ENCODE measurements at places on chromosomes 16 and 17.

DNA sequence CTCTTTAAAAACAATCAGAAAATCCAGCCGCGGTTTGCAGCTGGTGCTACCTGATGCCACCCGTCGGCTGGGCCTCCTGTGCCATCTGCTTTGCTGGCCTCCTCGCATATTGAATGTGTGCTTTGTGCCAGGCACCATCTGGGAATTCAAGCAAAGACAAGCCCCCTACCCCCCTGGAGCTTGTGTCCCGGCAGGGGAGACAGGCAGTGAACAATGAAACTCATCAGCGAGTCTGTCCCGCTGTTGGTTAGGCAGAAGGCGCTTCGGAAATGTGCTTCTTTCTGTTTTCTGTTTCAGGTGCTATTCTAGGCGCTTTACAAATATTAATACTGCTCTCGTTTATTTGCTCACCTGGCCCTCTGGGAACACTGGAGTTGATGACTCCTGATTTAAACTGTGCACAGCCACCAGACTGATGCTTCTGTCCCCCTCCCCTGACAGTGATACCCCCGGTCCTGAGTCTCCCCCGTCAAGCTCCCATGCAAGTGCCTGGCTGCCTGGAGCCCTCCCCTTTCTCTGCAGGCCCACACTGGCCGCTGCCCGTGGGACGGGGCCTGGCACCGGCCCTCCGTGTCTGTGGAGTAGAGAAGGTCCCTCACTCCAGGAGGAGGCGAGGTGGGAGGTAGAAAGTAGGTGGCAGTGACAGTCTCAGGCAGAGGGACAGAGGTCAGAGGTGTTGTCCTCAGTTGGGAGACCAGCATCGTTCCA is 126.1 kb upstream of the PLCG2 start:
- no peak for DNase-seq

DNA sequence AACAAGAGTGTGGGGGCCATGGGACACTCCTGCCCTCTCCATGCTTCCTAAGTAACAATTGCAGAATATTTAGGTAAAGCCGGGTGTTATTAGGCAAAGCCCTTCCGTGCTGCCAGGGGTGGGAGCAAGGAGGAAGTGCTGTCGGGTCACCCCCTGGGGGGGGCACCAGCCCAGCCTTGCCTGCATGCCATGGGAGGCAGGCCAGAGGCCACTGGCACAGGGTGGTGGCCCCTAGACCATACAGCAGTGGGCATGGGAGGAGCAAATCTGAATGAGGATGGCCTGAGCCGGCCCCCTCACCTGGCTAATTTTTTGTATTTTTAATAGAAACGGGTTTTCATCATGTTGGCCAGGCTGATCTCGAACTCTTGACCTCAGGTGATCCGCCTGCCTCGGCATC is 355.7 kb upstream of the CDH8 start:
- no peak for DNase-seq

DNA sequence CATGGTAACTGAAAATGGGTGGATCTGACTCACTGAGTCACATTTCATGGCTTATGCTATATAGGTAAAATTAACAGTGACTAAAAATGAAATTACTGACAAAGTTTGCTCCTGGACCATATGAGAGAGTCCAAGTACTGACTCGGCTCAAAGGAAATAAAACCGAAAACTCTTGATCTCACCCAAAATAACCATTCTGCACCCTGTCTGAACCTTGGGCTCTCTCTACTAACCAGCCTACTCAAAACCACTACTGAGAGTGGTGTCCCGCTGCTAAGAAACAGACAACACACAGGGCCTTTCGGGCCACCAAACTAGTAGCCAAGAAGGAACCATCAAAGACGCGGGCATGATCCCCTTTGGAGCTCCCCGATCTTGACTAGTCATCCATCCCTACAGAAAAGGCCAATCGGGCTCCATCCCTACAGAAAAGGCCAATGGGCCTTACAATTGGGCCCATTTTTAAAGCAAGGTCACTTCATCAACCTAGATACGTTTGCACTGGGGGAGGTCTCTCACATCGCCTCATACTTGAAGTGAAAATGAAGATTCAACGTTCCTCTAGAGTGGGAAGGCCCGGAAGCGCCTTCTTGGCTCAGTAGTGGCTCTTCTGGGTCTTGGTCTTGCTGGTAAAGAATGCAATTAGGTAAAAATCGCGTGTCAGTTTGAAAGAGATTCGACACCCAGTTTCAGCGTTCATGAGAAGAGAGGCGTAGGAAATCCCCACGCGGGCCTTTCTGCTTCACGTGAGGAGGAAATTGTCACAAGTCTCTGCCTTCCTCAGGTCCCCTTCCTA is 720 bp upstream of the ZPBP2 start:
- no peak for DNase-seq

- peak; percentile 40 for DNase-seq
Measured at GRCh38 chr17:54968988-54969332, 395 bp downstream of the STXBP4 start.

DNA sequence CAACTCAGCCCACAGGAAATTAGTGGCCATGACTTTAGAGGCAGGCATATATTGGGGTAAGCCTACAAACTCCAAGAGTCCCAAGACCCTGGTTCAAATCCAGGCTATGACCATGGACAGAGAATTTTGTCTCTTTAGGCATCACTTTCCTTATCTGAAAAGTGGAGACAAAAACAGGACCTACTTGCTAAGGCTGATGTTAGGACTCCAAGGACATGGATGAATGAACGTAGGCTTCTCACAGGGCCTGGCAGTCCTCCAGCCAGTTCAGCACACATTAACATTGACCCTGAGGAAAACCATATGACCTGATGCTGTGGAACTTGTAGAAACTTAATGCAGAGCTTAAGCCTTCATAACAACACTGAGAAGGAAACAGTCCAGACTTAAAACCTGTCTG is 1.4 kb downstream of the FKBP10 start:
- no peak for DNase-seq

DNA sequence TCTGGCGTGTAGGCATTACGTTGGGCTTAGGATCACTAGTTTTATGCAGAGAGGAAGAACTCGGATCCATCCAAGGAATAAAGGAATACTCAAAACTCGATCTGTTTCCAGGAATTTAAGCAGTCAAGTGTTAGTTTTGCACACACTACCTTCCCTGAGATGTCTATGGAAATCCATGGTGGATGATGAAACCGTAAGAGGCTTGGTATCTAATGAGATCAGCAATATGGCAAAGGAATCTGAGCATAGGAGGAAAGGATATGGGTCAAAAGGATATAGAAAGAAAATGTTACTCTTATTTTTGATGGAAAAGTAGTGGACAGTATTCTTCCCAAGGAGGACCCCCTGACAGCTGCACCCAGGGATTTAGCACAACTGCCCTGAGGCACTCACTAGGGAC is 59.6 kb downstream of the SMG6 start:
- DNase-seq, result peak; percentile 62

DNA sequence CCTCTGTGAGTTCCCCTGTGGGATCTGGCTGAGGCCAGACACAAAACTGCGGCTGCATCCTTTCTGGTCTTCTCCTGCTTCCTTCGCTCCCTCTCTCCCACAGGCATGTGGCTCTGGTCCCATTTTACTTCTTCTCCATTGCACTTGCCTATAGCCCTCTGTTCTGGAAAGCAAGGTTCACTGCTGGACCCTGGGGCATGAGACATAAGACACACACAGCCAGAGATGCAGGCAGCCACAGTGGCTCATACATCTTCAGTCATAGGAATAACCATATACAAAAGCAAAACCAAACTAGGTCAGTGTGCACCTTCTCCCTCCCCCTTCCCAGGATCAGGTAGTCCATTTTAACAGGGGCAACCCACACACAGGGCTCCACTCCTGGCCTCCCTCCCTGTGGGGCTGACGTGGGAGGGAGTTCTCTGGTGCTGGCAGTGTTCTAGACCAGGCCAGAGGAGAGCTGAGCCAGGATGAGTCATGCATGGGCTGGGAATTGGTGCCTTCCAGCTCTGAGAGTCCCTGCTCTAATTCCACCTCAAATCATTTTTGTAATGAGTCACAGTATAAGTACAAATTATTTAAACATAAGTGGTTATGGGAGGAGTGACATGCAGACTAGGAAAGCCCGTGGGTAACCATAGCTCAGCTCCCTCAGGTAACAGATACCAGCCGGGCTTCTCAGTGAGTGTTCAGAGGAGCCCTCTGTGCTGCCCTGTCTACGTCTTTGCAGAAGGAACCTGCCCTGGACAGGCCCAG is 58.0 kb downstream of the ASIC2 start:
- DNase-seq, result peak; percentile 85

DNA sequence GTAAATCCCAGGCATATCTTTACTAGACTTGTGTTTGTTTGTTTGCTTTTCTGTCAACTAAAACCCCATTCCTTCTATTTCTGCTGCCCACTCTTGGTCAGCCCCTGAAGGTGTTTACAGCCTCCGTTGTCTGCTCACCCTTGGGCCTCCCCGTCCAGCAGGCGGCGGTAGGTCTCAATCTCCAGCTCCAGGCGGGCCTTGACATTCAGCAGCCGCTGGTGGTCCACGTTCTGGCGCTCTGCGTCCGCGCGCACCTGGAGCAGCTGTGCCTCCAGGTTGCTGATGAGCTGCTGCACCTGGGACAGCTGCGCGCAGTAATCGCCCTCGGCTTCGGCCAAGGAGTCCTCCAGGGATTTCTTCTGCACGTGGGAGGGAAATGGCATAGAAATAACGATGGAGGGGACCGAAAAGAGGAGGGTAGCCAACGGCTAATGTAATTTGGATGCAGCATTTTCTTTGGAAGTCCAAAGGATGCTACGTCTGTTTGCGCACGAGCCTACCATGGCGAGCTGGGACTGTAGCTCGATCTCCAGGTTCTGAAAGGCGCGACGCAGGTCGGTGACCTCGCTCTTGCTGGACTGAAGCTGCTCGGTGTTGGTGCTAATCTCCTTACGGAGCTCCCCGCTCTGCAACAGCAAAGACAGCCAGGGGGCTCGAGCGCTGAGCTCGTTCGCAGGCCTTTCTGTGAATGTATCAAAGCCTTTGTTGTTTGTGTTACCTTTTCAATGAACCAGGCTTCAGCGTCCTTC is 3.9 kb downstream of the KRT12 start:
- no peak for DNase-seq

GRCh38 chr17:64095144-64095882 is 34.6 kb downstream of the ERN1 start:
- no peak for DNase-seq

GRCh38 chr17:60077672-60078519 is 825 bp downstream of the HEATR6 start:
- DNase-seq, result peak; percentile 35

DNA sequence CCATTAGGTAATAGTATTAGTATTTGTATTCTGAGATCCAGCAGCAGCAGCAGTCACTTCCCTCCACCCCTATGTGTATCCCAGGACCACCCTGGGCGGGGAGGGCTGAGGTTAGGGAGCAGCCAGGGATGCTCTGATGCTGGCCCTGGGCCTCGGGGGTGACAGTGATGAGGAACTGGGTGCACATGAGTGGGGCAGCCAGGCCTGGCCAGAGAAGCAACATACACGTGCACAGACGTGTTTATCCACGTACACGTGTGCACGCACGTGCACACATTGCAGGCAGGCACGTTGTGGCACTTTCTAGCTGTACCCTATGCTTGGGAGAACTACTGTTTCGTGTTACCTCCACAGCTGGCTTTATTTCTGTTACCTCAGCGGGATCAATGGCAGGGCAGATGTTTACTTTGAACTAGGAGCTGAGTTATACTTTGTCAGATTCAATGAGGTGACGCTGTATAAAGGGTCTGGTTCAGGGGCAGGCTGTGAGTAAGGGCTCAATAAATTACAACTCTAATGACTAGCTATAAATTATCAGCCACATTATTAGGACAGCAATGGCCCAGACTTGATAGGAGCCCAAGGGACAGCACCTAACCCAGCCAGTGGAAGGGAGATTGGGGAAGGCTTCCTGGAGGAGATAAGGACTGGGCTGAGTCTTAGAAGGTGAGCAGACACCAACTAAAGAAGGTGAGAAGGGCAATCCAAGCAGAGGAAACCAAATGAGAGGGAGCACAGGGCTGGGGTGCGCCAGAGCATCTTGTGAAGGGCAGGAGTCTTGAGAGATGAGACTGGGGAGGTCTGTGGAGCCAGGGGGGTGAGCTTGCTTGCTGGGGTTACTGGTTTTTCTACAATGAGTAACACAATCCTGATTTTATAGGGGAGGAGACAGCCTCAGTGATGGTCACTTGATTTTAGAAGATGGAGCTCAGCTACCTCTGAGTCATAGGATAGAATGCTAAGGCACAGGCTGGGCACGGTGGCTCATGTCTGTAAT is 22.4 kb upstream of the CA4 start:
- no peak for DNase-seq

- no peak for DNase-seq
Measured at GRCh38 chr16:86472366-86472765, 38.0 kb upstream of the FOXF1 start.

DNA sequence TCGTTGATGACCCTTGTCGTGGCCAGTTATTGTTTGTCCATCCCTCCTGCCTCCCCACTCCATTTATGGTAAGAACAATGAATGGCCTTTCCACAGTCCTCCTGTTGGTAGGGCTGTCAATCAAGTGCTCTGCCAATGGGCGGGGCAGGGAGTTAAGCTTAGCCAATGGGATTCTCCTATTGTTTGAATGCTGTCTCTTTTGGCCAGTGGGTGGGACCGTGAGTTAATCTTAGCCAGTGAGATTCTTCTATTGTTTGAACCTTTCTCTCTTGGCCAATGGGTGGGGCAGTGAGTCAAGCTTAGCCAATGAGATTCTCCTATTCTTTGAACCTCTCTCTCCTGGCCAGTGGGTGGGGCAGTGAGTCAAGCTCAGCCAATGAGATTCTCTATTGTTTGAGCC is 85.4 kb downstream of the IRX3 start:
- no peak for DNase-seq

- peak; percentile 45 for DNase-seq
Measured at GRCh38 chr16:56970934-56971767, 9.4 kb downstream of the CETP start.

GRCh38 chr17:17605729-17606088 is 14.2 kb upstream of the PEMT start:
- DNase-seq, result peak; percentile 91

DNA sequence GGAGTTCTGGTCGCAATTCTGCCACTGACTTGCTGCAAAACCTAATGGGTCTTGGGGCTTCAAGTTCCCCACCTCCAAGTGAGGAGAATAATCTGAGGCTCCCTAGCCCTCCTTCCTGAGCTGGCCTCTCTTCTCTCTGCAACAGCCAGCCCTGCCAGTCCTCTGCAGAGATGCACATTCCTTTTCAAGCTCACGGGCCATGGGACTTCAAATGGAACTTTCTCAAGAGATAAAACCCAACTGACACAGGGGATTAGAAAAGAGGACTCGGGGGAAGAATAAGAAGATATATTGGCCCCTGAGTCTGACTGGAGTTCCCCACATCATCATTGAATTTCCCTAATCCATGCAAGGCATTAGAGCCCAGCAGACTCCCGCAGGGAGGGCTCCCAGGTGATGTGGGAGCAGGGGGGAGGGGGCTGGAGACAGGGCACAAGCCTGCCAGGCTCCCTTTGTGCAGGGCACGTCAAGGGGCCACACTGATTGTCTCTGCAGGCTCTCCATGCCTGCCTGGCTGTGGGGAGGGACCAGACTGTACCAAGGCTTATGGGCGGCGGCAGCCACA is 131.0 kb downstream of the CCDC144A start:
- DNase-seq, result no peak

GRCh38 chr16:1093284-1094123 is 2.5 kb downstream of the C1QTNF8 start:
- DNase-seq, result no peak

Measured in AG10803 (cell line).